Muscle of arm (tissue), 14 donors: ENCODE measurements at places on chromosomes 7 and 10.

DNA sequence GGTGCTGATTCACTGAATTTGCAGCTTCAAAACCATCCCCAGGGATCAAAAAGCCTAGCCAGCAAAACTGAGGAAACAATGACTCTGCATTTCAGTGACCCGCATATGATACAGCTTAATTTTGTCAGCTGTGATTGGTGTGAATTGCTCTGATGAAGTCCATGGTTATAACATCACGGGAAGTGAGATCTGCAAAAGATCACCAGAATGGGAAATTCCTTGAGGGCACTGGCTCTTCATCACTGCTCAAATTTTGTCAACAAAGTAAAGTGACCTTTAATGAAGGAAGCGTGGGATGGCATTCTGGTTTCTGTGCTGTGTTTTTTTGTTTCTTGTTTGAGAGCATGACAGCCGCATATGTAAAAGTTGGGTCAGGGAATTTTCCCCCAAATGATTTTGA lies 745.9 kb downstream of the GATA3 start:
- no peak for DNase-seq

GRCh38 chr7:94871132-94871531 lies 36.3 kb upstream of the PPP1R9A start:
- DNase-seq = no peak

GRCh38 chr7:906776-907157 lies 30.4 kb downstream of the GET4 start:
- no peak for DNase-seq

DNA sequence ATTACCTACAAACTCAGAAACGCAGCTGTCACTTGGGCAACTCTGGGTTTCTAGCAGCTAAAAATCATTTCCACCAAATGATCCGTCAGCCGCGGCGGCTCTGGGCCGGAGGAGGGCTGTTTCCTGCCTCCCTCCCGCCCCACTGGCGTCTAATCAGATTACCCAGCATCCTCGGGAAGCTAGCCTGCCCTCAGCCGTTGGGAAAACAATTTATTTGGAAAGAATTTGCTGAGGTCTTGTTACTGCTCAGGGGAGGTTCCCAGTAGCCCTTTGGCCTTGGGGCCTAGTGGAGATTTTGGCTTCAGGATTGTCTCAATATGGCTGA lies 65.0 kb upstream of the ADGRA1 start:
- peak; percentile 81 for DNase-seq

- no peak for DNase-seq
These were observed 11.5 kb upstream of the TES start for GRCh38 chr7:116198748-116199410.
